Effector memory CD4-positive, alpha-beta T cell (primary cell): ENCODE measurements at places on chromosomes 13 and 19.

GRCh38 chr19:4375164-4376027 lies 25.0 kb downstream of the SH3GL1 start:
- DNase-seq: no peak

DNA sequence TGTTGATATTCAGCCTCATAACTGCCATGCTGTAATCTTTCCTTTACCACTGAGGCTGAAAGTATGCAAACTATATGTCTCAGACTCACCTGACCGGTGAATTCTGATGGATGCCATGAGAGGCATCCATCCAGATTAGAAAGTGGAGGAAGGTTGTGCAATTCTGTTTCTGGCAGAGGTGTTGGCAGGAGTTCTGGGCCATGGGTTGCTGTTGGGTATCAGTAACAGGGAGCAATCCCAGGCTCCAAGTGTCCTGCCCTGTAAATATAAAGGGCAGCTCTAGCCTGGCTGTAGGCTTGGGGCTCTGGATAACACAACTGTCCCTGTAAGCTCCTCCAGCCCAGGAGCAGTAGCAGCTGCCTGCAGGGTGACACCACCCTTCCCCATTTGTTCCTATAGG lies 77.4 kb upstream of the ABCC4 start:
- no peak for DNase-seq

DNA sequence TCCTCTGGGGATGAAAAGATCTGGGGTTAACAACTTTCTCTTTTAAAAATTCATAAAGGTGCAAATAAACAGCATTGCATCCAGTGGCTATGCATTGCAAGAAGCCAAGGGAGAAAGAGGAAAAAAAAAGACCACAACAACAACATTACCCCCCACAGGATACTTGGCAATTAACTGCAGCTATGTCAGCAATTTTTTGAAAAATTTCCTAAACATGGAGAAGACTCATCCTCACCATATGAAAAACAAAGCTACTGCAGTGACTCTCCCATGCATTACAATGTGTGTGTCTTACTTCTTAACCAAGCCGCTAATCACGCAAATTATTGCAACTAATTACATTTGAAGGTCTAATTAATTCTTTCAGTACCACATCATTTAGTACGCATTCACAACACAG lies 309.8 kb upstream of the ZNF507 start:
- DNase-seq: no peak

DNA sequence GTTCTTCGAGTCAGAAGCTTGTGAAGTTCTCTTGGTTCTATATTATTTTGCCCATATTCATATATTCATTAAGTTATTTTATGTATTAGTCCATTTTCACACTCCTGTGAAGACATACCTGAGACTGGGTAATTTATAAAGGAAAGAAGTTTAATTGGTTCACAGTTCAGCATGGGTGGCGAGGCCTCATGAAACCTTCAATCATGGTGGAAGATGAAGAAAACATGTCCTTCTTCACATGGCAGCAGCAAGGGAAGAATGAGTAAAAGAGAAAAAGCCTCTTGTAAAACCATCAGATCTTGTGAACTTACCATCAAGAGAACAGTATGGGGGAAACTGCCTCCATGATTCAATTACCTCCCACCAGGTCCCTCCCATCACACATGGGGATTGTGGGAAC lies 182.3 kb downstream of the GPC5 start:
- no peak for DNase-seq

DNA sequence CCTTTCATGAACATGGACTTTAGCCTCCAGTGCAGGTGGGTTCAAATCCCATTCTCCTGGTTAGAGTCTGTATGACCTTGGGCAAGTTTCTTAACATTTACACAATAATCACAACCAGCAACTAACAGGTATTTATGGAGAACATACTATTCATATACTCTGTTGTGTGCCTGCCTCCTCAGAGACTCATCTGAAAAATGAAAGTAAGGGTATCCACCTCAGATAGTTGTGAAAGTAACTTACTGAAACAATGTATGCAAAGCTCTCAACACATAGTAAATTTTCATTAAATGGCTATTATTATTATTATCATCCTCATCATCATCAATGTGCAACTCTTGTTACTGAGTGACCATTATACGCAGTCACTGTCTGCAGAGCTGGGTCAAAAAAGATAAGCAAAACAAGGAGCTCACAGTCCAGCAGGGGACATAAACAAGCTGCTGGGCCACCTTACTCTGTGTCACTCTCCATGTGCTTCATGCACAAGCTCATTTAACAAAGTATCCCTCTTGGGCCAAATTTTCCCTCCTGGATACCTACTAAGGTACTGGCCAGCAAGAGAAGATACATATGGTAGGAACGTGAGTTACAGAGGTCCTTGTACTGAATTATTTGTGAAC lies 70.9 kb upstream of the FNDC3A start:
- DNase-seq: no peak

DNA sequence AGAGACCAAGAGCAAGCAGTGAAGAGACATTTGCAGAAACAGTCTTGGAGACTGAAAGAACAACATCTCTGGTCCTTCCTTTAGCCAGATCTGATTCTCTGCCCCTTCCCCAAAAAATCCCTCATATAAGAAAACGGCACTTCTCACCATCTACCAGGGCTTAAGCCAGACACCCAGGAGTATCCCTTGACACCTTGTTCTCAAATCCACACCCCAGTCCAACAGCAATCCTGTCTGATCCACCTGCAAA lies 1.7 kb upstream of the PLEKHG2 start:
- no peak for DNase-seq

- no peak for DNase-seq
These were observed 4.9 kb downstream of the AP1M1 start for GRCh38 chr19:16202320-16203255.

DNA sequence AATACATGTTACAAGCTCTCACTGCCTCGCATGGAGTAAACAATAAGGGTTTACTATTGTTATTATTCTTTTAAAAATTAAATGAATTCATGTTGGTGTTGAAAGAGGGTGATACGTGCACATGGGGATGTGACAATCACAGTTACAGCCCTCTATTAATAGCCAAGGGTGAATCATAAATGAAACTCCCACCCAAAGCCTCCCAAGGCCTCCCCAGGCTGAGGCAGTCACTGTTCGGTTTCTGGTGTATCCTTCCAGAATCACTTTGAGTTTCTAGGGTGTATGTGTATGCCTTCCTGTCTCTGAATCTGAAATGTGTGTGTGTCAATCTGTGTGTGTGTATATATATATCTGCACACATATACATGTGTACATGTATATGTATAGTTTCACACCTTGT lies 73.4 kb downstream of the AKAP11 start:
- DNase-seq: no peak

DNA sequence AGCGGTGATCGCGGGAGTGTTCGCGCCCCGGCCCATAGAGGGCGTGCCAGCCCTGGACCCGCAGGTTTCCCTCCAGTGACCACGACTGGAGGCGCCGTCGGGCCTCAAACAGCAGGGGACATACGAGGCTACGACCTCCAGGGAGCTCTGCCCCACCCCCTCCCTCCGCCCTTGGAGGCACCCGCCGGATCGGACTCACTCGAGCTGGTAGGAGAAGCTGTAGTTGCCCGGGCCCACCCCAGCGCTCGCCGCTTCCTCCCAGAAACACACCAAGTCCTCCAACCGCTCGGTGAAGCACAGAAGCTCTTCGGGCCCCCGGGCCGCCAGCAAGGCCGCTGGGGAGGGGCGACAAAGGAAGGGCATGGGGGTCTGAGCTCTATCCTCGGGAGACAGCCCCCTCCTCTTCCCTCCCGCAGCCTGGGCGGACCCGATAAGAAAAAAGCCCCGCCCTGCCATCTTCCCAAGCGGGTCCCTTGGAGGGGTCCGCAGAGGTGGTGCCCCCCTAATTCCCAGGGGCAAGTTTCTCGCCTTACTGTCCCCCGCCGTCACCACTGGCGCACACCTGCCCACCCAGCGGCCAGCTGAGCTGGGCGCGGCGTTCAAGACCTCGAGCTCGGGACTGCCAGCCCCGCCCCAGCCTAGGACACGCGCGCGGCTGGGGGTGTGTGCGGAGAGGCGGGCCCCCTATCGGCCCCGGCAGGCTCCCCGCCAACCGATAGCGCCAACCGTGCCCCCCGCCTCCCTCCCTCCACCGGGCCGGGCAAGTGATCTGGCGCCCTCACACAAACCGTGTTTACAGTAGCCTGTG lies 1.0 kb downstream of the EPOR start:
- no peak for DNase-seq

DNA sequence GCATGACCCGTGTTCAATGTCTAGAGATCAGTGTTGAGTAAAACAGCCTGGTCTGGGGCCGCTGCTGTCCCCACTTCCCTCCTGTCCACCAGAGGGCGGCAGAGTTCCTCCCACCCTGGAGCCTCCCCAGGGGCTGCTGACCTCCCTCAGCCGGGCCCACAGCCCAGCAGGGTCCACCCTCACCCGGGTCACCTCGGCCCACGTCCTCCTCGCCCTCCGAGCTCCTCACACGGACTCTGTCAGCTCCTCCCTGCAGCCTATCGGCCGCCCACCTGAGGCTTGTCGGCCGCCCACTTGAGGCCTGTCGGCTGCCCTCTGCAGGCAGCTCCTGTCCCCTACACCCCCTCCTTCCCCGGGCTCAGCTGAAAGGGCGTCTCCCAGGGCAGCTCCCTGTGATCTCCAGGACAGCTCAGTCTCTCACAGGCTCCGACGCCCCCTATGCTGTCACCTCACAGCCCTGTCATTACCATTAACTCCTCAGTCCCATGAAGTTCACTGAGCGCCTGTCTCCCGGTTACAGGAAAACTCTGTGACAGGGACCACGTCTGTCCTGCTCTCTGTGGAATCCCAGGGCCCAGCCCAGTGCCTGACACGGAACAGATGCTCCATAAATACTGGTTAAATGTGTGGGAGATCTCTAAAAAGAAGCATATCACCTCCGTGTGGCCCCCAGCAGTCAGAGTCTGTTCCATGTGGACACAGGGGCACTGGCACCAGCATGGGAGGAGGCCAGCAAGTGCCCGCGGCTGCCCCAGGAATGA lies 1.5 kb upstream of the CEACAM5 start:
- peak; percentile 48 for DNase-seq

GRCh38 chr19:413756-414420 lies 4.9 kb upstream of the C2CD4C start:
- no peak for DNase-seq

DNA sequence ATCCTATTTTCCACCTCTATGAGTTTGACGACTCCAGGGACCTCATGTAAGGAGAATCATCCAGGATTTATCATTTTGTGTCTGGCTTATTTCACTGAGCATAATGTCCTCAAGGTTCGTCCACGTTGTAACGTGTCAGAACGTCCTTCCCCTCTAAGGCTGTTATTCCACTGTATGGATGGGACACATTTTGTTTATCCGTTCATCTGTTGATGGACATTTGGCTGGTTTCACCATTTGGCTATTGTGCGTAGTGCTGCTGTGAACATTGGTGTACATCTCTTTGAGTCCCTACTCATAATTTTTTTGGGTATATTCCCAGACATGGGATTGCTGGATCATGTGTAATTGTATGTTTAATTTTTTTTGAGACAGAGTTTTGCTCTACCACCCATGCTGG lies 21.5 kb downstream of the CRTC1 start:
- DNase-seq: no peak

- DNase-seq: no peak
These were observed 11.4 kb downstream of the PCCA start for GRCh38 chr13:100100115-100100879.

DNA sequence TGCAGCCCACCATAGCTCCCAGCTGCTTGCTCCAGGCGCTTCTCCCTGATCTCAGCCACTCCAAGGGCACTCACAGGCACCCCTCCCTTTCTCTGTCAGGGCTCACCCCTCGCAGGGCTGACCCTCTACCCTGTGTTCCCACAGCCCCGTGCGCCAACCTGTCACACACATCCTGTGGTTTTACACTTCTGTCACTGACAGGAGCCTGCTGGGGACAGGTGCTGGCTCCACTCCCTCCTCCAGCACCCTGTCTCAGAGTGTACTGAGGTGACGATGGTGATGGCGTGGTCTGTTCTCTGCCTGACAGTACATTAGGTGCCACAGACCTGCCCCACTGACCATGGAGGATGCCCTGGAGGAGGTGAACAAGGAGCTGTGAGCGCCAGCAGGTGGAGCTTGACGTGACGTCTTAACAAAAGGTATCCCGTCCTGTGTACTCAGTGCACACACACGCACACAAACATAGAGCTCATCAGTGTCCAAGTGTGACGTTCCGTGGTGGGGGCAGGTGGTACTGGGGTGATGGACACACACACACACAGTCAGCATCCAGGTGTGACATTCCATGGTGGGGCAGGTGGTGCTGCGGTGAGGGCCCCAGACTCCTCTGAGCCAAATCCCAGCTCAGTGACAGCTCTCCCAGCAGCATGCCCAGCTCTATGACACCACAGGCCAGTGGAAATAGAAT lies 20.9 kb downstream of the C19orf44 start:
- DNase-seq: no peak

GRCh38 chr13:38412266-38412665 lies 62.6 kb downstream of the UFM1 start:
- DNase-seq: no peak

- DNase-seq: no peak
These were observed 148.7 kb downstream of the ZIC5 start for GRCh38 chr13:99822820-99823219.

DNA sequence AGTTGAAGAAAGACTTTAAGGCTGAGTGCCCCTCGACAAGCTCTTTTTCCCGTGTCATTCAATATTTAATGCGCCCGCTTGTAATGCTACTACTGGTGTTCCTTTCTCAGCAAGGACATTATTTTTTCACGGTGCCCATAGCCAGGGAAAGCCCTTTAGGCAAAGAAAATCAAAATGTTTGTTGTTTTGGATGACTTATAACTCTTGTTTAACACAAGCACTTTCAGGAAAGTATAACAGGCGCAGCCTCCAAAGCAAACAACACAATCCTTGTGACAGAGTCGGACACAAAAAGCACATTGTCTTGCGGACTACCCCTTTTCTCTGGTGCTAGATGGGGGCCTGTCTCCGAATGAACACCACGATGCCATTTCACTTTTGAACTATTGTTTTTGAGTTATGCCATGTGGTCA lies 12.4 kb downstream of the ZIC5 start:
- no peak for DNase-seq

DNA sequence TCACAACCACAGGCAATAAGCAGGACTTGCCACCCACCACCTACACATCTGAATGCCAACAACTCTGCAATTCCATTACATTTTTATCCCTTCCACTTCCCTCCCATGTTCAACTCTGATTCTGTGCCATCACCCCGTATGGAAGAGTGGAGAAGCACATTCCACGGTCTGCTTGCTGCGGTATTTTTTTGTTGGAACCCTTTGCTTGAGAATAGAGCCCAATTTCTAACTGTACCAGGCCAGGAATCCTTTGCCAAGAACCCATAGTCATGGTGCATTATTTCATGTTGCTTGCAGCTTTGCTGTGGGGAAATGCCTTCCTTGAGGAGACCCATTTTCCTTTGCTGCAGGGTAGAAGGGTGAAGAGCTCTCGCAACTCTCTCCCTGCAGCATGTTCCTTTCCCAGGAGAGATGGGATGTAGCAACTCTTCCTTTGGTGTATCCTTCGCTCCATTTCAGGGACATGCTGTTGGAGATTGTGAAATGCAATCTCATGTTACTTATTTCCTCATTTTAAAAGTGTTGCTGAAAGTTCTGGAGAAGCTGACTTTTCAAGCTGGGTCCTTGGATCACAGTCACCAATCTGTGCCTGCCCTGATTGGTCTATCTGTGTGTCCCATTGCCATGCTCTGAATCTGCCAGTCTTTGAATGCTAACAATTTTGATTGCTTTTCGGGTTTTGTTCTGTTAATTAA lies 69.8 kb upstream of the STARD13 start:
- DNase-seq: no peak
